ENCODE measurements at places on chromosomes 12 and 14. TPM values are rescaled to one million over a fixed set of nuclear protein-coding genes. Genes with fewer than 3 reads are reported as not detected.

The POTEG gene
- total RNA-seq = not detected

The PRIMA1 gene
- not detected for total RNA-seq

- no peak for DNase-seq
These were observed 3.8 kb upstream of the SCARB1 start for GRCh38 chr12:124867401-124867930.

GRCh38 chr12:124411281-124411878 is 116.5 kb downstream of the RFLNA start:
- DNase-seq = no peak

DNA sequence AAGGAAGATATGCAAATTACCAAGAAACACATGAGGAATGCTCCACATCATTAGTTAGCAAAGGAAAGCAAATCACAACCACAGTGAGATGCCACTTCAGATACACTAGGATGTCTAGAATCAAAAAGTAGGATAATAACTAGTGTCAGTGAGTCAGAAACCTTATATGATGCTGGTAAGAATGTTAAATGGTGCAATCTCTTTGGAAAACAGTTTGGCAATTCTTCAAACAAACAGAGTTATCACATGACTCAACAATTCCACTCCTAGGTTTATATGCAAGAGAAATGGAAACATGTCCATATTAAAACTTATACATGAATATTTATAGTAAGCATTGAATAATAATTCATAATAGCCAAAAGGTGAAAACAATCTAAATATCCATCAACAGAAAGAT is 220.9 kb downstream of the FOXG1 start:
- no peak for DNase-seq

Measured in CD4-positive, alpha-beta memory T cell (primary cell).